Mucosa of descending colon (tissue), 3 donors: ENCODE measurements at places on chromosomes 16 and 17.

- no peak for DNase-seq
These were observed 426.0 kb upstream of the CDH11 start for GRCh38 chr16:65547772-65548446.

GRCh38 chr17:17355426-17355825 lies 52.3 kb downstream of the NT5M start:
- DNase-seq: no peak

DNA sequence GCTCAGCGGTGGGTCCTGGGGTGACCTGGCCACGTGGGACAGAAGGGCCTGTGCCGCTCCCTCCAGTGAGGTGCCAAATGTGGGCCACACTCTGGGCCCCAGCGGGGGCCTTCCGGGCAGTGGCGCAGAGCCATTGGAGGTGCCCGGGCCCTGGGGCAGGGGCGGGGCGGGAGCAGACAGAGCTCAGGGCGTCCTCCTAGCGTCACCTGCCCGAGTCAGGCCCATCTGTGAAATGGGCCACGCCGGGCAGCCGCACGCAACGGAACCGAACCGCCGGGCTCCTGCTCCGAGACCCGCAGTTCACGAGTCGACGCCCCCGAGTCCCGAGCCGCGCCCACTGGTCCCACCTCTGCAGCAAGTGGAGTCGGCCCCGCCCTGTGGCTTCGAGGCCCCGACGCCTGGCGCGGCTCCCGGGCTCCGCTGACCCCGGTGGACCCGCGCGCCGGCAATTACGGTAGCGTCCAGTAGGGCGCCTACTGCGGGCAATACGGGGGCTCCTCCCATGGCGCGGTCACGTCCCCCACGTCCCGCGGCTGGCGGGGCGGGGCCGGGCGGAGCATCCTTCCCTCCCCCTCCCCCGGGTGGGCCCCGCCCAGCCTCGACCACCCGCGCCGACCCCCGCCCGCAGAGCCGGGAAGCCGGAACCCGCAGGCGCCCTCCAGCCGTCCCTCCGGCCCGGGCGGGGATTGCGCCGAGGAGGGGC lies 1.9 kb downstream of the SLC16A3 start:
- DNase-seq: peak; percentile 94

- no peak for DNase-seq
These were observed 8.1 kb downstream of the LDAF1 start for GRCh38 chr16:21166561-21166961.

- DNase-seq: no peak
These were observed 539.6 kb upstream of the HSBP1 start for GRCh38 chr16:83268169-83268568.

DNA sequence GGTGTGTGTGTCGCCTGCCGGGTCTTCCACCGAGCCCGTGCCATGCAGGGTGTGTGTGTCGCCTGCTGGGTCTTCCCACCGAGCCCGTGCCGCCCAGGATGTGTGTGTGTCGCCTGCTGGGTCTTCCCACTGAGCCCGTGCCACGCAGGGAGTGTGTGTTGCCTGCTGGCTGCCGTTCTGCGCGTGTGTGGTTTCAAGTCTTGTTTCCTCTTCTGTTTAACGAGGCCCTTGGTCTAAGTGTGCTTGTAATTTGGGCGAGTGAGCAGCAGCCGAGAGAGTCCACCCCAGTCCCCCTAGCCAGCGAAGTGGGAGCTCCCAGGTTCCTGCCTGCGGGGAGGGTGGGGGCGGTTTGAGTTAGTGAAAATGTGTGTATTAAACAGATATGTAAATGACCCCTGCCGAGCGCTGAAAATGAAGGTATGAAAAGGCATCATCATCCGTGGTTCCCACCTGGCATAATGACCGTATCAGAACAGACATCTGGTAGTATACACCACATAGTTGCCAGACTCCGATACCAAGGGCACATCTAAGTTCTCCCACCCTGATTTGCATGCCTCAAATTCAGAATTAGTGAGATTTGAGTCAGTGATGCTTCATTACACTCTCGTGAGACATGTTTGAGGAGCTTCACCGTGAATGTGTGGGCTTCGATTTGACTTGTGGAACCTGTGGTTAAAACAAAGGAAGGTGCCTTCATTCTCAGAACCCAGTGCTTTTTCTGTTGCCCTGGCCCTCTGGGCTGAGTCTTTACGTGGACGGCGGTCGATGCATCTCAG lies 114.5 kb upstream of the CHMP6 start:
- no peak for DNase-seq

- no peak for DNase-seq
These were observed 46.3 kb downstream of the RMI2 start for GRCh38 chr16:11391576-11391975.

DNA sequence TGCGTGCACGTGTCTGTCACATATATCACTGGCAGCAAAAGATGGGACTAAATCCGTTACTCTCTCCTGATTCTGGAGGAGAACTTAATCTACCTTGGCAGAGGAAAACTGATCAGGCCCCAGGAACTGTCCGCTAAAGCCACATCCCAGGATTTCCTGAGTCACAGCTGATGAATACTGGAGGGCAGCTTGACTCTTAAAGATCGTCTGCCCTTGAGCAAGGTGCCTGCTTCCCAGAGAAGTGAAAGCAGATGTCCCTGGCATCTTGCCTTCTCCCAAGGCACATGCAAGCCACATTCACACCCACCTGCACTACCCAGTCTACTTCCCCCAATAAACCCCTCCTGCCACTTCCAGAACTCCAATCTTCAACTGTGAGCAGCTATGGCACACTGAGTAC lies 99.8 kb downstream of the CPPED1 start:
- DNase-seq: no peak

- no peak for DNase-seq
These were observed 197.1 kb downstream of the ZFHX3 start for GRCh38 chr16:72850853-72851252.

GRCh38 chr17:10127819-10128425 lies 70.5 kb downstream of the GAS7 start:
- peak; percentile 47 for DNase-seq

DNA sequence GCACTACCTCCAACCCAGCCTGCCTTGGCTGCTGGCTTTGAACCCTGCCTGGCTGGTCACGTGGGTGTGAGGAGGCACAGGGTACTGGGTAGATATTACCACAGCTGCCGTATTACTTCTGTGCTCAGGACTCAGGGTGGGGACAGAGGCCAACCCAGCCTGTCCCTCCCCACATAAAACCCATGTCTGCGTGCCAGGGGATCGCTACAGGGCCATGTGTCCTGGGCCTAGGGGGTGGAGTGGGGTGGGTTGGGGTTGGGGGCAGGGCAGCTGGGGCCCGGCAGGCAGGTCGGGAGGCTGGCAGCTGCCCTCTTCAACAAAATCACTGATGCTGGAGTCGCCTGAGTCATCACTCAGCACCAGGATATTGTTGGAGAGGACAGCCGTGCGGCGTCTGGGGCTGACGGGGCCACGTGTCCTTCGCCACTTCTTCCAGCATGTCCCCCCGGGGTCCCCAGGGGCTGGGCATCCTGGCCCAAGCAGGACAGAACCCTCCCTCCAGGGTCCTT lies 39.7 kb upstream of the PVALEF start:
- no peak for DNase-seq

GRCh38 chr16:56800355-56800754 lies 64.7 kb upstream of the SLC12A3 start:
- DNase-seq: no peak

GRCh38 chr17:1197379-1197778 lies 17.6 kb upstream of the ABR start:
- DNase-seq: peak; percentile 59

- DNase-seq: no peak
These were observed 1.6 kb downstream of the ITGAE start for GRCh38 chr17:3799181-3799945.

DNA sequence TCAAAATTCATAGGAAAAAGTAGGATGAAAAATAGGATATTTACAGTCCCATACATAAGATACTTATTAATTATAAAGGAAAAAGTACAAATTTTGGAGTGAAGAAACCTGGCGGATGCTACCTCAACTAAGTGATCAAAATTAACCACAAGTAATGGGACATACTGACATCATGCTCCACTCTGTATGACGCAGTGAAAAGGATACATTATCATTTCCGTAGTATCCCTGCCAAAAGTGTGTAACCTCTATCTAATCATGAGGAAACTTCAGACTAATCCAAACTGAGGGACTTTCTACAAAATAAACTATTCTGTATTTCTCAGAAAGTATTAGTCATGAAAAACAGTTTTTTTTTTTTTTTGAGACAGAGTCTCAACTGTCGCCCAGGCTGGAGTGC lies 60.5 kb downstream of the TRIM37 start:
- no peak for DNase-seq

- DNase-seq: no peak
These were observed 76.2 kb downstream of the RBFOX1 start for GRCh38 chr16:7408700-7409365.

GRCh38 chr16:15539197-15539596 lies 103.8 kb downstream of the MARF1 start:
- peak; percentile 18 for DNase-seq

GRCh38 chr17:55394357-55395021 lies 27.1 kb downstream of the MMD start:
- peak; percentile 30 for DNase-seq

- DNase-seq: peak; percentile 46
These were observed 9.2 kb downstream of the AXIN2 start for GRCh38 chr17:65552214-65552613.

- DNase-seq: peak; percentile 94
These were observed 761 bp upstream of the NBR1 start for GRCh38 chr17:43170140-43170765.

GRCh38 chr17:32288615-32289014 lies 23.0 kb downstream of the RHBDL3 start:
- DNase-seq: no peak

DNA sequence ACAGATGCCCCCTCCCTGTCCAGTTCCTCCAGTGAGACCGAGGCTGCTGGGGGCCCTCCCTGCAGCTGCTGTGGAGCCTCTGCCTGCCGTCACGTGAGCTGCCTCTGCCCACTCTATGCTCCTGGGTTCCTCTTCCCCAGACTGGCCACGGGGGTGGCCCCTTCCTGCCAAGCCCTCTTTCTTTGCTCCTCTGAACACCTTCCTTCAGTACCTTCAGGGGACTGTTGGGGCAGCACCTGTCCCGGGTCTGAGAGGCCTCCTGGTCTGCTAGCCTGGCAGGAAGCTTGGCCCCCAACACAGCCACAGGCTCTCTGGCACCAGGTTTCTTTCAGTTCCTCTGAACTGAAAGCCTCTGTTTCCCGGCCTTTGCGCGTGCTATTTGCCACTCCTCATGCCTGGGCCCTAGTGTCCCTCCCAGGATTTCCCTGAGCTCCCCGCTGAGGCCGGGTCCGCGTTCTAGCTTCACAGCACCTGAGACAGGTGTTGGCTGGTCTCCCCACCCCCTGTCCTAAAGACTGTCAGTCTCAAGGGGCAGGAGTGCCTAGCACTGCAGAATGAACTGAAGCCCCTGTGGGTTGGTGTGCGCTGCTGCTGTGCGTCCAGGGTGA lies 6.6 kb upstream of the ATP6V0C start:
- DNase-seq: no peak

- no peak for DNase-seq
These were observed 135.4 kb upstream of the SOX9 start for GRCh38 chr17:71985111-71986039.

DNA sequence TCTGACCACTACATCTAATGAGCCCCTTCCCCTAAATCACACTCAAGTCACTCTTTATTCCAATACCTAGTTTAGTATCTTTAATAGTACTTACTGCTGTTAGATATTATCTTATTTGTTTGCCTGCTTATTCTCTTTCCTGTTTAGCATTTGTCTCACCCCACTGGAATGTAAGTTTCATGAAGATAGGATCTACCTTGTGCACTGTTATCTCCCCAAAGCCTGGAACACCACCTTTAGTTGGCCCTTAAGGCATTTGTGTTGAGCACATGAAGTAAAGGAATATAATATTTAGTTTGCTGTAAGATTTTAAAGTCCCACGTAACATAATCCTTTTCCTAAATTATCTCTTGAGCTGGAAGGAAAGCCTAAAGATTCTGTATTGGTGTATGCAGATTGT lies 50.2 kb downstream of the VPS35L start:
- DNase-seq: no peak

DNA sequence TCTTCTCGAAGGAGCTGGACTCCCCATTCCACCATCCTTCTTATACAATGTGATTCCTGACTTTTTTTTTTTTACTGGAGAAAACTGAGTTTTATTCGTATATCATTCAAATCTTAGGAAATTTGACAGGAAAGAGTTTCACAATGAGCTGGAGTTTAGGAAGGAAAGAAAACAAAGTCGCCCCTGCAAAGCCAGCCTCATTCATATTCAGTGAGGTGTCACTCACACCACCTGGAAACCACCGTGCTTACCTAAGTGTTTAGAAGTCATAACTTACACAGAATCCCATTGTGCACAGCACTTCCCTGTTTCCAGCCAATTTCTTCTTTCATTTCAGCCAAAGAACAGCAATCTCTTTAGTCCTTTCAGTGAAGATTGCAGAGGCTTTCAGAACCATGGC lies 90.3 kb upstream of the CHMP6 start:
- DNase-seq: no peak
